ENCODE measurements at places on chromosomes 1 and 21.

DNA sequence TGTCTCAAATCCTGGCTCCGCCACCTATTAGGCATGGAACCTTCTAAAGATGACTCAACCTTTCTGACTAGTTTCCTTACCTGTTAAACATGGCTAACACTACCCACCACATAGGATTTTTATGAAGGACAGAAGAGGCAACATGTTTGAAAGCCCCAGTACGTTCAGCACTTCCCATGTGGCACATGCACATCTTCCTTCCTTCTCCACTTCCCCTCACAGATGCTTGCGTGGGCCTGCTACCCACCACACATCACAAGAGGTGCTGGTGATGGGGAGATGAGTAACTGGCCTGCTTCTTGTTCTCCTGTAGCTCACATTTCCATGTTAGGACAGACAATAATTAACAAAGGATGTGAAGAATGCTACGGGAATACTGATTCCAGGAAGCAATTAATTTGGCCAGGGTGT is 7.1 kb downstream of the ZBTB21 start:
- no peak for DNase-seq

DNA sequence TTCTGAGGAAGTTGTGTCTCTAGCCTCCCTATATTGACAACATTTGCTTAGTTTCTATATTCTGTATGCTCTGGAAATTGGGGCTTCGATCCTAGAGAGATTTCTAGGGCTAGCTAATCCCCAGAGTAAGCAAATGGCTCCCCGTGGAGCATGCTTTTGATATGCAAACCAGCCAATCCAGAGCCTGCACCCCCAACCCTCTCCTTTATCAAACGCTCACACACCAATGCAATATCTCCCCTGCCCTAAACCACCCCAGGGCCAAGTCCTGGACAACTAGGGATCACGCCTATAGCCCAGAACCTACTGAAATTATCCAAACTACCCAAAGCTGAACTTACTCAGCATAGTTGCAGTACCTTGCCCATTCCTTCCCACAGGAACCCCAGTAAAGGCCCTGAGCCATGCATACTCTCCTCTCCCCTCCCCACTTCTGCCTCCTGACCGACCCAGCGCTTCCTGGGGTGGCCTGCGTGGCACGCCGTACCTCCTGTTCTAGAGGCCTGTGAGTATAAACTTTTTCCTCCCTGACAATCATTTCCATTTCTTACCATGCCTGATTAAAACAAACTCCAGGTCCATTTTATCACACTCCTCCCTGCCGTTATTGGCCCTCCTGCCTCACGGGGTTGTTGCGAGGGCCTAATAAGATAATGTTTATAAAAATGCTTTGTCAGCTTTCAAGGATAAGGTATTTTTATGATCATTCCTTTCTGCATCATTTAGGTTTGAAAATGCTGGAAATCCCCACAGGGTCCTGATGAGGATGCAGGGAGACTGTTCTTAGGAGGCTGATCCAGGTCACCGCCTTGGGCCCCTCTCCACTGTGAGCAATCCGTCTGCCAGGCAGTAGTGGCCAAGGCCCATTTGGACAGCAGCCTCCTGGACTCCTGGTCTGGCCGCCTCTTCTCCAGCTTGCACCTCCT is 102.7 kb downstream of the TENT5C start:
- no peak for DNase-seq

DNA sequence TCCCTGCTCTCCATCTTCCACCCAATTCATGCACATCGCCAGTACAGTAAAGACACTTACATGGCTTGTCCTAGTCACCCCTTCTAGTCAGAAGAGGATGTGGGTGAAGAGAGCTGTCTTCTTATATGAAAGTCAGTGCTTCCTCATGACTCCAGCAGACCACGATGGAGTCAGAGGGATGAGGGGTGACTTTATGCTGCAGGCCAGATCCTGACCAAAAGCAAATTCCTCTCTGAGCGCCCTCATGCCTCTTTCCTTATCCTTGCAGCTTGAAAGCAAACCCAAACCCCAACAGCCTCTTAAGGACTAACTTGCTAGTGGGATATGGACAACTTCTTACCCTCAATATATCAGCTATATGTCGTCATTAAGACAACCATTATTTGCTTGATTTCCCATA is 348.2 kb upstream of the DUSP10 start:
- no peak for DNase-seq

- peak; percentile 12 for DNase-seq
These were observed 156.1 kb downstream of the KIF26B start for GRCh38 chr1:245310571-245311531.
